ENCODE measurements at places on chromosomes 7 and 10.

GRCh38 chr7:86930554-86931307 lies 128.7 kb downstream of the ELAPOR2 start:
- no peak for DNase-seq

DNA sequence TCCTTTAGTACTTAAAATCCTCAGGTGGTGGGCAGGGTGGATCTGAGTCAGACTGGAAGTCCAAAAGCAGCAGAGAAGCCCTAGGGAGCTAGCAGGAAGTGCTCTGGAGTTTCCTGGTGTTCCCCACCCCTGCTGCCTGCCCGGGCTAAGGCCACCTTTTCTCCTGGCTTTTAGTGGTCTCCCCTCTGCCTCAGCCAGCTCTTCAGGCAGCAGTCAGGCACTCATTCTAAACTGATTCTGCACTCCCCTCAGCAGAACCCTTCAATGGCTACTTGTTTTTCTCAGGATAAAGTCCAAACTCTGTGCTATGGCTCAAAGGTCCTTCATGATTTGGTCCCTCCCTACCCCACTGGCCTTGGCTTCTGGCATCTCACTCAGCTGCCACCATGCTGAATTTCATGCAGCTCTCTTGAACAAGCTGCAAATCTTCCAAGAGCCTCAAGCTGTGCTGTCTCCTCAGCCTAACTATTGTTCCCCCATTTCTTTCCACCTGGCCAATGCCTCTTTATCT lies 28.9 kb upstream of the DNMBP start:
- DNase-seq: no peak

DNA sequence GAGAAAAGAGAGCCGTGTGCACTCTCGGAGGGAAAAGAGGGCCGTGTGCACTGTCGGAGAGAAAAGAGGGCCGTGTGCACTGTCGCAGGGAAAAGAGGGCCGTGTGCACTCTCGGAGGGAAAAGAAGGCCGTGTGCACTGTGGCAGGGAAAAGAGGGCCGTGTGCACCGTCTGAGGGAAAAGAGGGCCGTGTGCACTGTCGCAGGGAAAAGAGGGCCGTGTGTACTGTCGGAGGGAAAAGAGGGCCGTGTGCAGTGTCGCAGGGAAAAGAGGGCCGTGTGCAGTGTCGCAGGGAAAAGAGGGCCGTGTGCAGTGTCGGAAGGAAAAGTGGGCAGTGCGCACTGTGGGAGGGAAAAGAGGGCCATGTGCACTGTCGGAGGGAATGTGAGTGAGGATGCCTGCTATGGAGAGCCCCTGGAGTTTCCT lies 188.7 kb downstream of the DNAJB6 start:
- DNase-seq: no peak

DNA sequence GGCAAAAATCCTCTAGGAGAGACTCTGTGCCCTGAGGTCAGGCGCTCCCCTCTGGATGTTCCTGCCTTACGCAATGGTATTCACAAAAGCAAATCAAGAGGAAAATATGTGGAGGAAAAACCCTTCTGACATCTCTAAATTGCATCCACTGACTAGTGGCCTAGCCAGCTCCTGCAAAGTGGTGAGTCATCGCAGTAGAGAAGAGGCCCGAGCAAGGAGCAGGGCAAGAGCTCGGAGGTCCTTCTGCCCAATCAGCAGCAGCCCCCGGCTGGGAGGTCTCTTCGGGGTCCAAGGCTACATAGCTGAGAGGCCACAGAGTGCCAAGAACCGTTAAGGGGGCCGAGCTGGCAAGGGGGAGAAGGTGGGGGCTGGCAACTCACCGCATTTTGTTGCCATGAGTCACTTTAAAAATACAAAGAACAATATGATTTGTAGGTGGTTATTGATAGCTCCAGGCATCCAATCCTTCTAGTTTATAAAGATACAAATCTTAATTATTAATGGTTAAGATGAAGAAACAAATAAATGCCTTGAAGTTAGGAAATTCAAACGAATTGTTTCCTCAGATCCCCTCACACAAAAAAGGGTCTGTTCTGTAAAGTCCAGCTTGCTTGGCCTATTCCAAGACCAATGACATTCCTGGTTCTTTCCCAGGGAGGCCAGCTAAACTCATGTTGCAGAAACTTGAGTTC lies 161.6 kb downstream of the PKD1L1 start:
- no peak for DNase-seq

- DNase-seq: no peak
Measured at GRCh38 chr10:90308223-90308622, 549.6 kb downstream of the HTR7 start.

- DNase-seq: peak; percentile 10
Measured at GRCh38 chr7:102061981-102062390, 224.7 kb upstream of the SH2B2 start.

DNA sequence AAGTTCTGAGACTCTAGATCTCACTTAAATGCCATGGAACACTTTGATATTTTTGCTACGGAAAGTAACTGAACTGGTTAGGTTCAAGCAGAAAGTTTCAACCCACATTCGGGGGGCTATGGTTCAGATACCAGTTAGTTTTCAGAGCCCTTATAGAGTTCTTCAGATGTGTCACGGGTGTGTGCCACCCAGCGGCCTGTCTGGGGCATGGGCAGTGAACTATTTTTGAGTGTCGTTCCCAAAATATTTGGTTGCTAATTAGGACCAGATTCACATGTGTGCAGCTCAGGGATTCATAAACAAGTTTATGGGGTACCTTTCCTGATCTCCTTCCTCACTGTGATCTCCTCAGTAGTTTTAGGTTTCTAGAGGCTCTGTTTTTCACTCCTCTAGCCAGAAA lies 271.9 kb downstream of the C7orf25 start:
- DNase-seq: no peak

DNA sequence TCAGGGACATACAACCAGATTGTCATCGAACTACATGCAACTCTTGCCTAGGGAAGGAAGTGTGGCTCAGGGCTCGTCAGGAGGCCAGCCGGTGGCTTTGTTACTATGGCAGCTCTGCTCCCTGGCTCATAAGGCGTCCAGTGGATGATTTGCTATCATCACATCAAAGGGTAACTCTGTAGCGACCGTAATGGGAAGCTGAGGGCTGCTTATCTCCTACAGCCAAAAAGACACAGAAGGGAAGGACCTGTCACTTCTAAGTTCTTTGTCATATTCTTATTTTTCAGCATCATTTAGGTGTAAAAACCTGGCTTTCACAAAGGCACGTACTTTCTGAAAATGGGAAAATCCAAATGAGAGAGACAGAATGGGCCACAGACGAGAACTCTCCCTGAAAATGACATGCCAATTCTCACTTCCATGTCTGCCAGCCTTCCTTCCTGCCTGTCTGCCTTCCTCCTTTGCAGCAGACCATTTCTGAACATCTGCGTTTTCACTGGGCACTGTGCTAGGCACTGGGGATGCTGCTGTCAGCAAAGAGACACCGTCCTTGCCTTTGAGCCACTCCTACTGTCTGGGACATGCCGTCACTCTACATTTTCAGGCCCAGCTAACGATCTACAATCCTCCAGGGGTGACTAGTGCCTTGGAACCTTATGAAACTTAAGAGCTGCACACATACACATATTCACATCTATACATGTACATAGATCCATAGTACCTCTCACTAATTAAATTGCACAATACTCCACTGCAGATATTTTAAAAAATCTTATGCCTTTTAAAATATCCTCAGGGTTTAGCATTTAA lies 26.9 kb downstream of the ENKUR start:
- DNase-seq: no peak

GRCh38 chr7:131109759-131110296 lies 217.8 kb upstream of the MKLN1 start:
- no peak for DNase-seq

- no peak for DNase-seq
Measured at GRCh38 chr7:91185771-91186170, 78.5 kb upstream of the FZD1 start.

DNA sequence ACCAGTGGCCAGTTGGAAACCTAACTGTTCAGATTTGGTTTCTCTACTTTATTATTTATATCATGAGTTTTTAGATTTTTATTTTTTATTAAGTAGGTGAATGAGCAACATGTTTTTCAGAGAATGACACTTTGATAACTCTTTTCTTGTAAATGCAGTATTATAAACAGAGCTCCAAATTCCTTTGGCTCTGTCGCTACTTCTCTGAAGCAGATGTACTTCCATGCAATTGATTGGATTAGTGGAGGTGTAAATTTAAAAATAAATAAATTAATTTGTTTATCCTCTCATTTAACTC lies 34.3 kb upstream of the ICA1 start:
- DNase-seq: no peak

DNA sequence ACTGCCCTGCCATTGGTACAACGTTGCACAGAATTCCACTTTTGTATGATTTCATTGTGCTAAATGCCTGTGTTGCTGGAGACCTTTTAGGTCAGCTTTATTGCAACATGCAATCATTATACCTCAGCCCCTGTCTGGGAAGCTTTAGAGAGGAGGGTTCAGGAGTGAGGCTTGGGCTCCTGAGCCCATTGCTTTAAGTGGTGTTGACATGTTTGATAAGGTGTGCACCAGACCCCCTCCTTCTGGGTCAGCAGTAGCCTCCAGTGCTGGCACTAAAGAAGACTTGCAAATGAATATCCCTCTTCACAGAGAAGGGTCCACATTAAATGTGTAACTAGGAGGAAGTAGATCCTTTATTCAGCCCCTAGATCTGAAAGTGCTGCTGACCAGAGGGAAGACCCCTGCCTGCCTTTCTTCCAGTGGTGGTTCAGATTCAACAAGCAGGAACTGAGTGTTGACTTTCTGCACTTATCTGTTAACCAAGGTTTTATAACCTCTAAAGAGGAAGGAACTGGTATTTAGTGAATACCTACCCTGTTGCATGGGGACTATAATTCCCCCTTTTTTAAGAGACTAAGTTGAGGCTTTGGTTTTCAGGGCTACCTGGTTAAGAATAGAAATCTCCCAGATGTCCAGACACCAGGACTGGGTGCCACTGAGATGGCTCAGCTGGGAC lies 369.4 kb upstream of the IGFBP3 start:
- DNase-seq: no peak

DNA sequence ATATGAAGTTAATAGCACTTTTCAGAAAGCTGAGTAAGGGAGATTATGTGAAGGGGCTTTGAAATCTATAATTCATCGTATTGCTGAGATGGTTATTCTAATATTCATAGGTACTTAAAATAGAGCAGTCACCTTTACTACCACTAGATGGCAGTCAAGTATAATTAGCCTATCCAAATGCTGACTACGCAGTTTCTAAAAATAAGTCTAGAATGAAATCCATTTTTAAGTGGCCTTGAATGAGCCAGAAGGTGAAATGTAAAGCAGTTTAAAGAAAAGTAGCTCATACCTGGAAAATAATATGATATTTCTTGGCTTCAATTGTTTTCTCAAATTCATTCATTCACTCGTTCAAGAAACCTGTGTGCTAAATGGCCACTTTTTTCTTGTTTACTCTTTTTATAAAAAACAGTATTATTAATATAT lies 1277.1 kb downstream of the GATA3 start:
- DNase-seq: no peak

DNA sequence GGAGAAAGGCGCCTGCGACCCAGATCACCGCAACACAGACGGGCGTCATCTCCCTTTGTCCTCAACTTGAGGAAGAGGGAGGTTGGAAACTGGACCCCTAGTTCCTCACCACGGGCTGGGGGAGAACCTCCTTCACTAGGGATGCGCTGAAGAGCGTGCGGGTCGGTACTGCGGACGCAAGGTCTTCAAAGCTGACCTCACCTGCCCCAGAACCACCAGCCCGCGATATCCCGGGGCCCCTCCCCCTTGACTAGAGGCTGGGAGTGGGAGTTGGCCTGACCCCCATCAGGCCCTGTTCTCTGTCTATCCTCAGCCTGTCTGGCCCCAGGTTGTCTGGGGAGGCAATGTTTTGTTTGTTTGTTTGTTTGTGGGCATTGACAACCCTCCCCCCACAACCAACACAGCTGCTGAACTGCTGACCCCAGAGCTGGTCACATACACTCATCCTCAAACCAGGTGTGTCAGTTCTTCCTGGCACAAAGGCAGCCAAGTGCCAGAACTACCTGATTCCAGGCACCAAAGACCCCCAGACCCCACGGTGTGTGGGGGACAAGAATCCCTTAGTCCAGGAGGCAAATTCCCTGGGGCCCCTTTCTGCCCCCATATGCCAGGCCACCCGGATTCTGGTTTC lies 2.9 kb downstream of the NPM3 start:
- no peak for DNase-seq

DNA sequence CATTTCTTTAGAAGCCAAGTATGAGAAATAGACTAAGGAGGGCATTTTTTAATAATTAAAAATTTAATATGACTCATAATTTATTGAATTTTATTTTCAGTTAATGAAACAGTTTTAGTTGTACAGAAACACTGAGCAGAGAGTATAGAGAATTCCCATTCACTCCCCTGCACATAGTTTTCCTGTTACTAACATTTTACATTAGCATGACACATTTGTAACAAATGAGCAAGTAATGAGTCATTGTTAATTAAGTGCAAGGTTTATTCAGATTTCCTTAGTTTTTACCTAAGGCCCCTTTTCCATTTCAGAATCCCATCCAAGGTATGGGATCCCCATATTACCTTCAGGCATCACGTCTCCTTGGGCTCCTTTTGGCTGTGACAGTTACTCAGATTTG lies 271.5 kb upstream of the FZD8 start:
- no peak for DNase-seq

DNA sequence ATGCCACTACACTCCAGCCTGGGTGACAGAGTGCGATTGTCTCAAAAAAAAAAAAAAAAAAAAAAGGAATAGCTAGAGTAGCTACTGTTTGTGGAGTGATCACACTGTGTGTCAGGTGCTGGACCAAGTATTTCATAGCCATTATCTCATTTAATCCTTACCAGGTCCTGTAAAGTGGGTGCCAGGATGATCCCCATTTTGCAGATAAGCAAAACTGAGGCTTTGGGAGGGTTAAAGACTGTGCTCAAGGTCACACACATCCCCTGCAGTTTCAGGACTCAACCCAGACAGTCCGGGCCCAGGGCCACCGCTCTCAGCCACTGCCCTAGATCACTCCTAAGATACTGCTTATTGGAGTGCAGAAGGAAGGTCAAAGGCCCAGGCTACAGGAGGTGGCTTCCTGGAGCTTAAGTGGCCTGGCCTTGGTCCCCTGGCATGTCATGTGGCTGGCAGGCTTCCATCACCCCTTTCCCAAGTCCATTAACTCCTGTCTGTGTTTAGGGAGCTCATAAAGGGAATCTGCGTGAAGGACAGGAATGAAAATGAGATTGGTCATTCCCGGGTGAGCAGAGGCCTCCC lies 12.4 kb upstream of the WBP1L start:
- DNase-seq: no peak

GRCh38 chr7:20395104-20395503 lies 64.4 kb downstream of the ITGB8 start:
- no peak for DNase-seq

DNA sequence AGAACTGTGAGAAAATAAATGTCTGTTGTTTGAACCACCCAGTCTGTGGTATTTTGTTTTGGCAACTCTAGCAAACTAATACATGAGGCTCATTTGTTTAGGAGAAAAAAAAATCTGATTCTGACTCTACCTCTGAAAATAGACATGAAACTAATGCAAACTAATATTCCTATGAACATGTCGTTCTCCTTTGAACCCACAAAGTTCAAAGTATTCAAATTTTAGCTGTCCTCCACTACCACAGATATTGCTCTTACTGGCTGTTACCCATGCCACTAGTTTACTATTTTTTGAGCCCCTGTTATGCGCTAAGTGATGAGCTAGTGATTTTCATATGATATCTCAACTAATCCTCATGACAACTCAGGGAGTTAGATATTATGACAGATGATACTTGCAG lies 58.8 kb upstream of the ZNF804B start:
- DNase-seq: no peak

GRCh38 chr10:128062881-128063563 lies 63.2 kb downstream of the MKI67 start:
- DNase-seq: no peak

All from stimulated activated CD8-positive, alpha-beta memory T cell treated with anti-CD3 and anti-CD28 coated beads, Interleukin-4, amount 100 ng/mL, for 4 hours (primary cell).